ENCODE measurements at places on chromosomes 2 and 18.

GRCh38 chr18:69432847-69433246 is 32.2 kb downstream of the DOK6 start:
- DNase-seq: no peak

DNA sequence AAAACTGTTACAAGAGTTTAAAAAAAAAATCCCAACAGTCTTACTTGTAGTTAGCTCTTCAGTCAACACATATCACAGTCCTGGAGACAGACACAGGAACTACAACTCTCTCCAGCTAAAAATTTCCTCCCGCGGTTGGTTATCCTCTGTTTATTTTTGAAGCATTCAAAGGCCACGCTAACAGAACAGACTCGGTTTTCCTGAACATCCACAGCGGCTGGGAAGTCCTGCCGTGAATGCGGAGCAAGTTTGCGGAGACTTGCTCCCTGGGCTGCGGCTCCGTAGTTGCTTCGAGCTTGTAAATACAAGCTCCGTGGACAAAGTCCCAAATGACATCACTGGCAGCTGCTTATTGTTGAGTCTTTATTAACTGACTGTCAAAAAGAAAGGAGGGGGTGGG is at the start of gene NCKAP5:
Gene NCKAP5 (minus strand): TSS at position 292 of the 400 bp plus-strand sequence. CDS start 50,937 bp downstream, outside the sequence.
- DNase-seq: peak; percentile 47

DNA sequence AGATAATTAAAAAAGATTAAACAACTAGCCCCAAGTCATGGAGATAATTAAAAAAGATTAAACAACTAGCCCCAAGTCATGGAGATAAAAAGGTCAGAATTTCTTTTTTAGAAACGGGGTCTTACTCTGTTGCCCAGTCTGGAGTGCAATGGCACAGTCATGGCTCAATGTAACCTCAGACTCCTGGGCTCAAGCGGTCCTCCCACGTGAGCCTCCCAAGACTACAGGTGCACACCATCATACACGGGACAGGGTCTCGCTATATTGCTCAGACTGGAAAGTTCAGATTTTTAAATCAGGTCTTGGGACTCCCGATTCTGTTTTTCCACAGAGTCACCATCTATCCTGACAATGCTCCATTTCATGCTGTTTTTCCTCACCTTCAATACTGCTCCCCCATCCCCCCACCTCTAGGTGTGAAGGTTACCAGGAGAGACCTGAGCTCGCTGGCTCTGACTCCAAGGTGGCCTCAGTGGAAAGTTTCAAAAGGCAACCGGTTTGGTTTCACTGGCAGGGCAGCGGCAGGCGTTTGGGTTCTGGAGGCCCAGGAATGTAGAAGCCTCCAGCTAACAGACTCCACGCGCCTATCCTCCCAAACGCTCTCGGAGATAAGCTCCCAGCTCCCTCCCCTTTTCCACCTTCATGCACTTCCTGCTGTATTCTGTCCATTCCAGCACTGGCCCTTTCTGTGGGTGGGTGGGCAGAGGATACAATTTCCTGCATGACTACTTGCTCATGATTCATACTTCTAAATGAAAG is 2.9 kb upstream of the SEMA4C start:
- peak; percentile 43 for DNase-seq

DNA sequence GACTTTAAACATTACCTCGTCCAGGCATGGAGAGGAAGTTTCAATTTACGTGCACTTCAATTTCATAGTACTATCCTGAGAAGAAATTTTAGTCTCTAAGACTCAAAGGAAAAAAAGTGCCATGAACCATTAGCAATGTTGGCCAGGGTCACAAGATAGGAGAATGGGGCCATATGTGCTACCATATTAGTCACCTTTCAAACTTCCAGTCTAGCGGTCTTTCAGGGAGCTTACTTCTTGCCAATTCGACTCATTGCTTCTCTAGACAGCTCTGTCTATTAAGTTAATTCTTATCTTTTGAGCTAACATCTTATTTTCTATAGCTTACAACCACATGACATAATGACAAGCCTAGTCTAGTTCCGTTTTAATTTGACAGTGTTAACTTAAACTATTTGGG is 129.1 kb downstream of the ANKRD44 start:
- no peak for DNase-seq

GRCh38 chr2:44902217-44903137 is 39.0 kb upstream of the SIX3 start:
- no peak for DNase-seq

GRCh38 chr18:76679259-76679658 is 143.1 kb upstream of the ZNF236 start:
- peak; percentile 63 for DNase-seq
